Hair follicular keratinocyte (primary cell): ENCODE measurements at places on chromosomes 16 and 17. TPM values are rescaled to one million over a fixed set of nuclear protein-coding genes. Genes with fewer than 3 reads are reported as not detected.

Gene BAIAP3
- under 0.01 and 0.08 TPM in 2 replicates for total RNA-seq

Gene TOX3
- not detected in 2 replicates for total RNA-seq

Gene SNN
- total RNA-seq: 7.3 and 8.4 TPM in 2 replicates

Gene RTN4RL1
- 4.4 and 8.0 TPM in 2 replicates for total RNA-seq

Gene PPL
- total RNA-seq: 27.0 and 51.1 TPM in 2 replicates
